Stimulated activated CD8-positive, alpha-beta memory T cell treated with anti-CD3 and anti-CD28 coated beads, Interleukin-4, amount 100 ng/mL, for 4 hours (primary cell): ENCODE measurements at places on chromosomes 1 and 21.

DNA sequence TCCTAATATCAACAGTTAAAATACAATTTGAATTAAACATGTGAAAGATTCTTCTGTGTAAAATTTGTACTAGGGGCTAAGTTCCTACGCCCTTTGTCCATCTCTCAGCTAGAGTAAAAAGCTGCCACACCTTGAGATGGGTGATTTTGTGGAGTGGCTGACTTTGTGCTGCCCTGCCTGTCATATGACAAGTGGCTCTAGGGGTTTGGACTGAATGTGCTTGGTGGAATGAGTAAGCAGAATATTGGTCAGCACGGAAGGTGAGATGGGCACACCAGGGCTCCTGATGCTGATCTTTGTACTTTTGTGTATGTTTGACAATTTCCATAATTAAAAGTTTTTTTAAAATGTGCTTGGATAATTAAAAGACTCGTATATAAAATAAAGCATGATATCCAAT, 133.6 kb upstream of the SLC45A1 start:
- no peak for DNase-seq

DNA sequence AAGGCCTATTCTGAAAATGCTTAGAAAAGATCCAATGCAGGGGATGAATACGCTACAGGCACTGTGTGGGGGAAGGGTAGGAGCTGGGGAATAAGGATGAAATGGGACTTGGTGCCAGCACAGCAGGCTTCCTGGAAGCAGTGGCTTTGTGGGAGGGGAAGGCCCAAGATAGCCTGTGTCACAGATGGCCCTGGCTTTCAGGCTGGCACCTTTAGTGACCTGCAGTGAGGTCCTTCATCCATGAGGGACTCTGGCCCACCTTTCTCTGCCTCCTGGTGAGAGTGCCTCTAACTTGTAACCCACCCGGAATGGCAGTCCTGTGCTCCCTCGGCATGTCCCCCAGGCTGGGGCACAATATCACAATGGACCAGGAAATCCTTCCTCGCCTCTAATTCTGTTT, 919 bp downstream of the CHI3L1 start:
- DNase-seq = no peak

DNA sequence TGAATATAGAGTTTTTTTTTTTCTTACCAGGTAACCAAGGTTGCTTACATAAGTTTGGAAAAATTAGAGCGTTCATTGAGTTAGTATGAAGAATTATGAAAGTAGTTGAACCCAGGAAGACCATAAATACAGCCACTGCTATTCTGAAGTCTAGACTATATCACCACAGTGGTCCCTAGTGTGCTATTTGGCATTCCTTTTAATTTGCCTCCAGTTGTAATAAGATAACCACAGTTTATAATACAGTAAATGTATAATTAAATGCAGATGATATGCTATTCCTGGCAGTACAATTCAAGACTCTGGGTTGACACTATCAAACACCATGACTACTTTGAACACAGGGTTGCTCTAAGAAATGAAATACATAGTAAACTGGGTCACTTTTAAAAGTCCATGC, 270.5 kb downstream of the BRINP2 start:
- no peak for DNase-seq

- DNase-seq = no peak
Measured at GRCh38 chr1:69441496-69441895, 126.2 kb upstream of the LRRC7 start.

GRCh38 chr1:224592636-224593582, 23.2 kb upstream of the CNIH3 start:
- DNase-seq = no peak

DNA sequence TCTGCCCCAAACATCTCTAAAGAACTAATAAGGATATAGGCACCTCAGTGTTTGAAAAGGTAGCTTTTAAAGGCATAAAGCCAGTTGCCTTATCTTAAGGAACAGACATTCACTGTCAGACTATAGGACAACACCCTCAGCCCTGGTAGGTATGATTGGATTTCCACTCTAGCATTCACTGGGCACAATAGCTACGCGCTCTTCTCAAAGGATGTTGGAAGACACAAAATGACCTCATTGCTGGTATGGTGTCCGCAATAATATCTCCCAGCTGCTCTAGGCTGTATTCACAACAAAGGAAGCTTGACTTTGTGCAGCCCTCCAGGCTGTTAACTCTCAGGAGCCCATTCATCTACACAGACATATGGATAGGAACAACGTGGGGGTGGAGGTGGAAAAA, 119.4 kb upstream of the CXADR start:
- DNase-seq = no peak

- DNase-seq = no peak
Measured at GRCh38 chr1:93766451-93766850, 84.8 kb upstream of the BCAR3 start.

- no peak for DNase-seq
Measured at GRCh38 chr1:157140063-157140588, 1.9 kb upstream of the ETV3 start.

DNA sequence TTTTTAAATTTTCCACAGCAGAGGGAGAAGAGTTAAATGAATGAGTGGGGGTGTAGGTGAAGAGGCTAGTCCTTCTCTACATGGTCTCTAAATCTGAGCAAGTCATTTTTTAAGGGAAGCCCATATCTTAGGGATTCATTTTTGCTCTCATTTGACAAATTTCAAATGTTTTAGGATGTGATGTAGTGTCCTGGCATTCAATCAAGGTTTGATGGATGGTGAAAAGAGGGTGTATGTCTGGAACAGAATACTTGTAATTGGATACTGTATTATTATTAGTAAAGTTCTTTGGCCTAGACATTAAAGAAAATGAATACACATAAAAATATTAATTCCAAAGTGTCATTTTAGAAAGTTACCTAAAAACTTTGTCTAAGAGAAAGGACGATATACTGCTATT, 167.8 kb upstream of the PTBP2 start:
- DNase-seq = no peak

DNA sequence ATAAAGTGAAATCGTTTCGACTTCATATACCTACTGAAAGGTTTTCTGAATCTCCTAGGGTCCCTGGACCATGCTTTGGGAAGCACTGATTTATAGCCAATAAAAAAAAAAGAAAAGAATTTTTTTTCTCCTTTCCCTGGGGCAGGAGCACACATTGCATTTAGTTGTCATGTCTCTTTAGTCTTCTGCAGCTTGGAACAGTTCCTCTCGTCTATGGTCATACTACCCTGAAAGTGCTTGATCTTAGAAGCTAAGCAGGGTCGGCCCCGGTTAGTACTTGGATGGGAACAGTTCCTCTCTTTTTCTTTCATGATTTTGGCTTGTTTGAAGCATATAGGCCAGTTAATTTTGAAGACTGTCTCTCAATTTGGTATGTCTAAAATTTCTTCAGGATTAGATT, 3.7 kb upstream of the SERPINC1 start:
- DNase-seq = no peak

DNA sequence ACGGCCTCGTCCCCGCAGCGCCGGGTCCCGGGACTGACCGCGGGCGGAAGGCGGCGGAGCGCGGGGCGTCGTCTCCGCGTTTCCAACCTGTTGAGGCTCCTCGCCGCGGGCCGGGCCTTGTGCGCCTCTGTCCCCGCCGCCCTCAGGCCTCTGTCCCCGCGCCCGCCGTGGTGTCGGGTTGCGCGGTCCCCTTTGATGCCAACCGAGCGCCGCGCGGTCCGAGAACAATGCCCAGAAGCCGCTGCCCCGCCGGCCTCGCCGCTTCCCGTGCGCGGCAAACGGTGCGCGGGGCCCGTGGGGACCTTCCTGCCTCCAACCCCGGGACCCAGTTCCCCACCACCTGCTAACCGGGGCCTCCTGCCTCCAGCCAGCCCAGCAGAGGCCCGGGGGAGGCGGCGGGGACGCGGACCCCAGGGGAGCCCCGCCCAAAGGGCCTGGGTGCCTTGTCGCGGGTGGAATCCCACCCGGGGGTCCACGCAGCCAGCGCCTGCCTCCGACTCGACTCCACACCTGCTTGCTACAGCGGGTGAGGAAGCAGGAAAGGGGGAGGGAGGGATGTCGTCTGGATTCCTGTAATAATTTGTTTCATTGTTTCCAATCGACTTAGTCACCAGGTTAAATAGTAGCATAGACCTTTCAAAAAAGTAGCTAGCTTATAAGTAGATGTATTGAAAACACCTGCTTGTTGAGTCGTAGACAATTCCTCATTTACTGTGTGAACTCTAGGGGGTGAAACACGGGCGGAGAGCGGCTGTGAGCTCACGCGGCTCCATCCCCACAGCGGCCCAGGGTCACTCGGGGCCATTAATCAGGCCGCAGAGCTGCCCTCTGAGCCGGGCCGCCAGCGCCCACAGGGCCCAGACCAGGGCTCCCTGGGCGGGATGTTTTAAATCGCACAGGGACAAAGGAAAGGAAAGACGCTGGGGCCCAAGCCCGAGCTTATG, 1.1 kb downstream of the COL18A1 start:
- no peak for DNase-seq

DNA sequence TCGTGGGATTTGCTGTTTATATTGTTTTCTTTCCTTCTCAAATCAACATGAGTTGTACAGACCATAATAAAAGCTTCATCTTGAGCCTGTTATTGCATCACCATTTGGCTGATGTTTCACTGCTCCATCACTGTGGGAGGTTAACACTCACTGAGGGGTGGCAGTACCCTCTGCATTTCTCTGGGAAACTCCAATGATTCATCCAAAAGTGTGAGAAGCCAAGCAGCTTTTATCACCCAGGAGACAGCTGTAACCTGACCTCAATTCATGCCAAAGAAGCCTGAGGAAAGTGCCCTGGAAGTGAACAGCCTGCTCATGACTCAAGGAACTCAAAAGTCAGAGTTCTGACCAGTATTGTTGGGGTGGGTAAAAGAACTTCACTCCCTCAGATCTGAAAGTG, 84.1 kb downstream of the GPR88 start:
- no peak for DNase-seq

DNA sequence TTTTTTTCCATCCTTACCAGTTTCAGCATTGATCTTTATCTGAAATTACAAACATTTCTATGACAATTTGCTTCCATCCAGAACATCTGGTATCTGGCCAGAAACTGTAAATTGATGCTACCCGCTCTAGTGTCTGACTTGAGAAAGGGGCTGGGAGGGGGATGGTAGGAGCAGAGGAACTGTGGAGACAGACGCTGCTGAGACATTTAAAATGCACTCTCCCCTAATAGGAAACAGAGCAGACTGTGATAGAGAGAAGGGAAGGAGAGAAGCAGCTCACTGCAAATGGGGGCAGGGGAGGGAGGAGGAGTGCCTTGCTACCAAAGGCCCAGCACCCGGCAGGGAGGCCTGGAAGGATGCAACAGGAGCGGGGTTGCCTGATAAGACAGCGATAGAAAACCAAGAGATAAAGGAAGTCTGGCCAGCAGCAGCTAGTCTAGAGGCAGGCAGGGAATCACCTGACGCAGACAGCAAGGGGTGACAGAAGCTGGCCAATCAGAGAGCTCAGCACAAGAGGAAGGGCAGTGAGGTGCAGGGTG, 195.5 kb upstream of the NFIA start:
- DNase-seq = no peak

DNA sequence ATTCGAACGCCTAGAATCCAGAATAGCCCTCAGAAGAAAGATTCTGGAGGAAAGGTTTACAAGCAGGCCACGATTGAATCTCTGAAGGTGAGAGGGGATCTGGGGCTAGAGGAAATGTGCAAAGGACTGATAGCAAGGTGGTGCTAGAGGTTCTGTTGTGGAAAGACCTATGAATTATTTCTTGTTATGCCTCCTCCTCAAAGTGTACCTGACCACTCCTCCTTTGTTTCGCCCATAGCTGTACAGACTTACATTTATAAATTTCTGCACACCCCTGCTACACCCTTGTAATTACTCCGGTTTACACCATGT, 986 bp downstream of the TCEANC2 start:
- no peak for DNase-seq

DNA sequence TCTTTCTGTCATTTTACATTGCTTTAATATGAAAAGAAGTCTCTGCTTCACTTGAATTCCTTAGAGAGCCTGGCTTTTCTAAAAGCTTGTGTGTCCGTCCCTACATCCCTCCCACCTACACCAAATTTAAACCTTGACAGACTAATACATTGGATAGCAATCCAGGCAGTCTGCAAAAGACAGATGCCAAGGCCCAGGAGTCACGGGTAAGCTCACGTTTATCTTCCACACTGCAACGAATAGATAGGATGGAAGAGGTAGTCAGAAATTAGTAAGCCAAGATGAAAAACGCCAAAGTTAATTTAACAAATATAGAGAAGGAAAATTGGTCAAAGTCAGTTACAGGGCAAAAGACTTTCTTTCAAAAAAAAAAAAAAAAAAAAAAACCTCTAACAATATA, 338.1 kb downstream of the SMYD3 start:
- no peak for DNase-seq

GRCh38 chr1:46646331-46646730, 21.8 kb downstream of the ATPAF1 start:
- no peak for DNase-seq

- peak; percentile 6 for DNase-seq
Measured at GRCh38 chr21:41460578-41461527, 34.8 kb downstream of the MX1 start.

GRCh38 chr1:234851450-234852438, 241.8 kb upstream of the IRF2BP2 start:
- no peak for DNase-seq

- no peak for DNase-seq
Measured at GRCh38 chr1:42657201-42657600, 1.0 kb upstream of the PPIH start.

GRCh38 chr1:54767526-54767925, 3.2 kb upstream of the PARS2 start:
- DNase-seq = no peak

- no peak for DNase-seq
Measured at GRCh38 chr21:29184037-29184436, 53.6 kb downstream of the MAP3K7CL start.

GRCh38 chr21:28227881-28228635, 764.6 kb downstream of the LTN1 start:
- DNase-seq = no peak

GRCh38 chr1:180179162-180179957, 24.7 kb downstream of the QSOX1 start:
- no peak for DNase-seq

- no peak for DNase-seq
Measured at GRCh38 chr1:195744256-195744655, 864.0 kb downstream of the KCNT2 start.

DNA sequence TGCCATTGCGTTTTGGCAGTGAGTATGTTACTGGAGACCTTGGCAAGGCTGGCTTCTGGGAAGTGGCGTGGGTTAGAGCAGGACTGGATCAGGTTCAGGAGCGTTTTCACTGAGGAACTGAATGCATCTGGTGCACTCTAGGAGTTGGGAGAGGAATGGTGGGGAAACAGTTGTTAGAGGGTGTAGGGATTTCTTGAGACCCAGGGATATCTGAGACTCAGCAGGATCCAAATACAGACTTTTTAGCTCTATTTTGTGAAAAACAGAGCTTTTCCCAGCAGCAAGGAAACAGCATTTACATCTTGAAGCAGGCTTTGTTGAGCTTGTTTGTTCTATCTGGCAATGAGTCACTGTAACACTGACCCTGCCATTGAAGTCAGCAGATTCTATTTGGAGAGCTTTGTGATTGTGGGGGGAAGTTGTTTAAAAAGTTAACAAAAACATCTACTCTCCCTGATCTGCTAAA, 56.9 kb upstream of the NRIP1 start:
- no peak for DNase-seq
